Activated naive CD4-positive, alpha-beta T cell treated with anti-CD3 and anti-CD28 coated beads, Interleukin-2, amount 50 U/mL, for 16 hours (primary cell): ENCODE measurements at places on chromosomes 13 and 19.

GRCh38 chr13:43044720-43045301 lies 21.4 kb downstream of the DNAJC15 start:
- no peak for DNase-seq

GRCh38 chr19:13092606-13093235 lies 9.9 kb downstream of the LYL1 start:
- DNase-seq = no peak

DNA sequence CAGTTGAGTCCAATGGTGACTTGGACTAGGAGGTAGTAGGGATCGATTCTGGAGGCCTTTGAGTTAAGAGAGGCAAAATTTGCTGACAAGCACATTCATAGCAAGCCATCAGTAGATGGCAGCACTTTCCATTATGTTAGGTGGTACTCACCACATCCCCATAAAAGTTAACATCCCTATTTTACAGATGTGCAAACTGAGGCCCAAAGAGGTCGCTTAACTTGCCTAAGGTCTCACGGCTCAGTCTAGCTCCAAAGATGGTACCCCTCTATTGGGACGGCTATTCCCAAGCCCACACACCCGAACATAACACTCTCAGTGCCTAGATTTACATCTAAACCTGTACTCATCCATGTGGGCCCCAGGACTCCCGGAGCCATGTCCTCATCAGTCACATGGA lies 21.5 kb upstream of the FOSB start:
- no peak for DNase-seq

- no peak for DNase-seq
Measured at GRCh38 chr13:109730812-109731335, 55.5 kb downstream of the IRS2 start.

DNA sequence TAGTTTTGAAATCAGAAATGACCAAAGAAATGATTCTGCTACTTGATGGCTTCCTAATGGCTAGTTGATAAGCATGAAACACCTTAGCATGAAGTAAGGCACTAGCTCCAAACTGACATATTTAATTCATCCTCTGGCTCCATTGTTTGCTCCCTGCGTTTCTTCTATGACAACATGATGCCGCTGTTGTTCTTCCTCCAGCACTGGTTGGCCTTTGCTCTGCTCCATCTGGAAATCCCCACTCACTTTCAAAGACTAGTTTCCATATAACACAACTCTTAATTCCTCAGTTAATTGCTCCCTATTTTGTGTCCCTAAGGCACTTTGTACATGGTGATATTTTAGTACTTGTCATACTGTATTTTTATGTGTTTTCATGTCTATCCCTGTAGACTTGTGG lies 151.6 kb downstream of the GPC6 start:
- DNase-seq = no peak

- no peak for DNase-seq
Measured at GRCh38 chr13:82011355-82011754, 1670.4 kb upstream of the SPRY2 start.

DNA sequence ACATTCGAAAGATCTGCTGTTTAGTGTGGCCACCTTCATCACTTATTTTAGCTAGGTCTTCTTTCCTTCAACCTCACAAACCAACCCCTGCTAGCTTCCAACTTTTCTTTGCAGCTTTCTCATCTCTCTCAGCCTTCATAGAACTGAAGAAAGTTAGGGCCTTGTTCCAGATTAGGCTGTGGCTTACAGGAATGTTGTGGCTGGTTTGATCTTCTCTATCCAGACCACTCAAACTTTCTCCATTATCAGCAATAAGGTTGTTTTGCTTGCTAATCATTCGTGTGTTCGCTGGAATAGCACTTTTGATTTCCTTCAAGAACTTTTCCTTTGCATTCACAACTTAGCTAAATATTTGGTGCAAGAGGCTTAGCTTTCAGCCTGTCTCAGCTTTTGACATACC lies 44.7 kb downstream of the CARS2 start:
- no peak for DNase-seq

DNA sequence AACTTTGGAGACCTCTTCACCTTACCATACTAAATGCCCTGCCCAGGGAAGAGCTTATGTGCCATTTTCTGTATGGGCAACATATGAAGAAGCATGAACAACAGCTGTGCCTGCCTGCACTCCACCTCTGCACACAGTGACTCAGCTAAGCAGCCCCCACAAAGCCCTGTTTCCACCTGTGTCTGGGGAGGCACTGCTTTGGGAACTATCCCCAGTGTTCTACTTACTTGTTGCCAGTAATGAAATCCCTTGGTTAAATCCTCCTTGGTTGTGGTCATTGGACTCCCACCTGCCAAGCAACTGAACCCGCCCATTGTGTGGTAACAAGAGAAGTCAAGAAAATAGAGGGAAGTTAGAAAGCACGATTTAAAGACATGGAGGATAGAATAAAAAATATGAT lies 84.6 kb downstream of the NALCN start:
- DNase-seq = no peak

DNA sequence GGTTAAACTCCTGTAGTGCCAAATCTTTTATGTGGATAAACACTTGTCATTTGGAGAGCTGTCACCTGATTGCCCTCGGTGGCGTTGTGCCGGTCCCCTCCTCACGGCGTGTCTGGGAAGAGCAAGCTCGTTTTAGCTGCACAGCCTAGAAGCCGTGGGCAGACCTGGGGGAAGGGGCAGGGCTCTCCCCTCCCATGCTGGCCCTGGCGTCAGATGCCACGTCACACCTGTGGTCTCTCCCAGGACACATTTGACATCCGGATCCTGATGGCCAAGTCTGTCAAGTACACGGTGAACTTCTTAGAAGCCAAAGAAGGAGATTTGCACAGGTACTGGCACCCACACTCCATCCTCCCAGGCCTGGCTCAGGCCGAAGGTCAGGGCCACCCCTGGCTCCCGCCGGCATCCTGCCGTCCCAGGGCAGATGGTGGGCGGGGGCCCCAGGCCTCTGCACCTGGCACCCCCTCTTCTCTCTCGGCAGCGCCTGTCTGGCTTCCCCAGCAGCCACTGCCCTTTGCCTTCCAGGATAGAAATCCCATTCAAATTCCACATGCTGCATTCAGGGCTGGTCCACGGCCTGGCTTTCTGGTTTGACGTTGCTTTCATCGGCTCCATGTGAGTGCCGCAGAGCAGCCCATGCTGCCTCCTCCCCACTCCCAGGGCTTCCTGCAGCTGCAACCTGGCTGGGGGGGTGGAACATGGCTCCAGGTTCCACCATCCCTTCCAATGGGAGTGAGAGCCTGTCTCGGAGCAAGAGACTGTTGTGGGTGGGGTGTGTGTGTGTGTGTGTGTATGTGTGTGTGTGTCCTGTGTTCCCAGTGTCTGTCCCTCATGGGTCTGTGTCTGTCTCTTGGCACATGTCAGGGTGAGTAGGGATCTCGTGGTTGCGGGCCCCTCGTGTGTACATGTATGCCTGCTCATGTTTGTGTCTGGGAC lies 8.8 kb downstream of the YIPF2 start:
- DNase-seq = no peak

- no peak for DNase-seq
Measured at GRCh38 chr13:28573595-28574373, 78.9 kb upstream of the FLT1 start.

GRCh38 chr19:5048091-5048726 lies 79.3 kb downstream of the KDM4B start:
- DNase-seq = peak; percentile 56

- DNase-seq = no peak
Measured at GRCh38 chr13:34587576-34587975, 354.5 kb upstream of the NBEA start.

DNA sequence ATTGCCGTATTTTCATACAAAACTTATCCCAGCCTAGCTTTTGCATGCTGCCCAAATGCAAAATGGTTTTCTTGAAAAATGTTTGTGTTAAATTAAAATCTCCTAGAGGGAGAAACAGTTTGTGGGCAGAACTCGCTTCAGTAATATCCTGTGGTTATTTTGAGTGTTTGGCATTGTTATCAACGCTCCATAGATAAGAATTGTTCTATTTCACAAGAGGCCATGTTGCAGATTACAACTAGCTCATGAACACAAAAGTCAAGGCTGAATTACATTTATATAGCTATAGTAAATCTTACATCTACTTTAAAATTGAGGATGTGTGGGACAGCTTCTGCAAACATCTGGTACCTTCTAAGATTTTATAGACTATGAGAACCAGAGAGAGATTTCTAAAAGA lies 447.9 kb downstream of the DCT start:
- DNase-seq = no peak
